ENCODE measurements at places on chromosomes 5 and 9.

DNA sequence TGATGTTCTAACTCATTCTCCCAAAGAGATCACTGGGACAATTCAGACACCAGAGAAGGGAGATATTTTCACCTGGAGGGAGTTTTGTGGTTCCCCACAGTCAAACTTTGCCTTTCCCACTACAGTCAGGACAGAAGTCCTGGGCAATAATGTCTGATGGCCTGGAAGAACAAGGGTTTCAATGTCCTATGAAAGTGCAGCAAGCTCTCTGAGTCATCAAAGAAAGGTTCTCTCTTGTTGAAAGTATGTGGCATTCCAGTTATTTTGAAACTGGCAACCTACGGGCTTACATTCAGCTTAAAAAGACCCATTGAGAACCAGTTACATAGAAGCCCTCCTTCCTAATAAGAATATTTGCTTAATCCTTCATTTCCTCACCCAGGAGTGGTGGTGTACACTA, 103.9 kb downstream of the INSYN2B start:
- no peak for DNase-seq

- DNase-seq = no peak
These were observed 136.3 kb downstream of the ENTREP1 start for GRCh38 chr9:69461103-69461887.

- DNase-seq = no peak
These were observed 16.5 kb downstream of the FGF18 start for GRCh38 chr5:171435908-171436307.

DNA sequence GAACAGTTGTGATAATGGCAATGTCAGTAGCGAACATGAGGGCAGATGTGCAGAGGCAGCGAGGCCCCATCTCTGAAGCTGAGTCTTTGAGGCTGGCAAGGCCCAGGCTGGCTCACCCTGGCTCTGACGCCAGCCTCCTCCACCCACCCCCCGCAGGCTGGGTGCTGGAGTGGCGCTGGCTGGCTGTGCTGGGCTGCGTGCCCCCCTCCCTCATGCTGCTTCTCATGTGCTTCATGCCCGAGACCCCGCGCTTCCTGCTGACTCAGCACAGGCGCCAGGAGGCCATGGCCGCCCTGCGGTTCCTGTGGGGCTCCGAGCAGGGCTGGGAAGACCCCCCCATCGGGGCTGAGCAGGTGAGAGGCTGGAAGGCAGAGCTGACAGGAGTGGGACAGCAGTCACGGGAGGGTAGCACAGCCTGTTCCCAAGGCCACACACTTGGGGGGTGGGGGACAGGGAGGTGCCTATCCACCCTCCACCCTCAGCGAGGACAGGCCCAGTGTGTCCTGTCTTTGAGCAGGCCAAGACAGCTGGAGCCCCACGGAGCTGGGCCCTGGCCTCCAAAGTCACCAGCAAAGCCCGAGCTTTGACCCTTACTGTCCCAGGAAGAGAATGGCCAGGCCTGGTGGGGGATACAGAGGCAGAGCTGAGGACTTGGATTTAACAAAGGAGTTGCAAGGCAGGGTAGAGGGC, 5.6 kb downstream of the SLC2A8 start:
- no peak for DNase-seq

DNA sequence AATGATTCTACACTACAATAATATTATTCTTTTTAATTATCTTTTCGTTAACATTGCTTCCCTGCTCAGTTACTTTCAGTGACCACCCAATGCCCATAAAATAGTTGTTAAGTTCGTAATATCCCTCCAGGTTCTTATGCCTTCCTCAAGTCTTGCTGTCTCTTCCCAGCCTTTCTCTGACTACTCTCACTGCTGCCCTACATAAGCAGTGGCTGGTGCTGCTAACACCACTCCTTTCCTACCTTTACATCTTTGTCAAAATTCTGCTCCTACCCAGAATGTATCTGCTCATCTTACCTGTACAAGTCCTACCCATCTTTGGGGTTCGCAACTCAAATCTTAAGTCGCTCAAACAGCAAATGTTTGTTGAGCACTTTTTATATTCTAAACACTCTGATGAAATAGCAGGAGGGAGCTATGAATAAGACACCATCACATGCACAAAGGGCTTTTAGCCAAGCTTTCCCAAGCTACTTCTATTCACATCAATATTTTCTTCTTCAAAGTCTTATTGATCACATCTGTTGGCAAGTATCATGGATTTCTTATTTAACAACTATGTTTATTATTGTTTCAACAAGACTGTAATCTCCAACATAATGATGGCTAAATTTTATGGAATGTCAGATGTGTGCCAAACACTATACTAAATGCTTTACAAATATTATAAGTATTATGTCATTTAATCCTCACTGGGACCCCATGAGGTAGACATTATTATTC, 29.5 kb downstream of the SLC25A46 start:
- DNase-seq = no peak

DNA sequence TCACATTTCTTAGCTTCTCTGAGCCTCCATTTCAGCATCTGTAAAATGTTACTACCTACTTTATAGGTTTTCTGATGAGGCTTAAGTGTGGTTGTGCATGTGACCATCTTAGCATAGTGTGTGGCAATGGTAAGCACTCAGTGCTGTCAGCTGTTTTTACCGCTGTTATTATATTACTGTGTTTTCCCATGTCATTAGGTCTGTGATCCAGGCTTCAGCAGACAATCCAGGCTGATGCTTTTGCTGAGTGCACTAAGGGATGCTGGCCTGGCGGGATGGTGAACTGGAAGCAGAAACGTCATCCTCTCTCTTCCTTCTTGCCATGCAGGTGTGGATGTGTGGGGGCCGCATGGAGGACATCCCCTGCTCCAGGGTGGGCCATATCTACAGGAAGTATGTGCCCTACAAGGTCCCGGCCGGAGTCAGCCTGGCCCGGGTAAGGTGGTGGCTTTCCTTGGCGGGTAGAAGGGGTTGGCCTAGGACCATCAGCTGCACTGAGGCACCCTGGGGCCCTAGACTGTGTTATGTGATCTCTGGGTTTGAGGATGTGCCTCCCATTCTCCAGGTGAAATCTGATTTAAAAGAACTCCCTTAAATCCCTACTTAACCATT, 41.9 kb upstream of the SAP30L start:
- DNase-seq = no peak

GRCh38 chr5:11047030-11047429, 286.0 kb upstream of the DAP start:
- DNase-seq = no peak

DNA sequence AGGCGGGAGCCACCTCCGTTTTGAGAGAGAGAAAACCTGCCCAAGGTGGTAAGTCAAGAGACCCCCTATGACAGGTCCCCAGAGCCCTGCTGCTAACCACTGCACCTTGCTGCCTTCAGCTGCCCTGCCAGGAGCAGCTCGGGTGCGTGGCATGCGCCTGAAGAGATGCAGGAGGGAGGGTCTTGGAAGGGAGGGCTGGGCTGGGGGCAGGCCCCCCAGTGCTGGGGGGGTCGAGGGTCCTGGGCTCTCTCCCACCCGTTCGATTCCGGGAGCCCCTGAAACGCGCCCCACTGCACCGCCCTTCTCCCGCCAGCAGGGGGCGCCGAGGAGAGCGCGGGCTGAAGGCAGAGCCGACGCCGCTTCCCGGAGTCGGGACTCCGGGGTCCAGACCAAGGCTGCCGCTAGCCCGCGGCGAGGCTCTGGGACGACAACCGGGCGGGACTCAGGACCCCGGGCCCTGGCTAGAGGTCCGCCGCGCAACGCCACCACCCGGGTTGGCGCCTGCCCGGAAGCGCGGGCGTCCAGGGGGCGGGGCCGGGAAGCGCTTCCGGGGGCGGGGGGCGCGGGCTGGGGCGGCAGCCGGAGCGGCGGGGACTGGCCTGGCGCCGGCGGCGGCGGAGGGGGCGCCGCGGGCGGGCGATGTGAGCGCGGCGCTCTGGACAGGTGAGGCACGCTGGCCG, at the start of gene ZBTB34:
Gene ZBTB34, plus strand, starts transcription at position 563 of the 680 bp plus-strand sequence. CDS start 18,761 bp downstream, outside the sequence.
- DNase-seq = peak; percentile 47

DNA sequence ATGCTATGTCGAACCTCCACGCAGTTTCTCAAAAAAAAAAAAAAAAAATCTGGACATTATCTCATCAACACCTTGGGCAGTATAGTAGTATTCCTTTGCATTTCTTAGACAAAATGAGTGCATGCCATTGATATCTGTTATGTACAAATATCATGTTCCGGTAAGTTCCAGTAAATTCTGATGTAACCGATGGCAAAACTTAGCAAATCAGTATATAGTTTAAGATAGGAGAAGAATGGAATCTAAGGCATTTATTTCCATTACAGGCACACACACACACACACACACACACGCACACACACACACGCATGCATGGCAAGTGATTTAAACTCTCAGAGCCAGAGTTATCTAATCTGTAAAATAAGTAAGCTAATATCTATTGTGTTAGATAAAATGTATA, 356.5 kb upstream of the TUSC1 start:
- no peak for DNase-seq

DNA sequence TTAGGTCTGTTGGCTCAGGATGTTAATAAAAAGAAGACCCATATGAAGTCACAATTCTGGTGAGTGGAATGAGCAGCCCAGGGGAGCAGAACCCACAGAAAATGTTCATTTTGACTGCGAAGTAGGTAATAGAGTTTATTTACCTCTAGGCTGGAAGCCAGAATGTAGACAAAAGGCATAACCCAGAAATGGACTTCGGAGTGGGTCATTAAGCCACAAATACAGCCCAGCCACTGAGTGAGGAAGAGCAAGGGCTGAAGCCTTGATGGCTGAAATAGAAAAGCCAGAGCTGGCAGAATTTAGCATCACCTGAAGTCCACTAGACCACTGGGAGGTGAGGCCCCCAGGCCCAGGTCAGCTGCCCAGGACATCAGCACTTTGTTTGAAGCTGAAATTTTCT, 168.0 kb downstream of the NXNL2 start:
- no peak for DNase-seq

GRCh38 chr9:81529556-81530193, 159.7 kb downstream of the TLE1 start:
- DNase-seq = no peak

GRCh38 chr5:107516452-107517184, 154.1 kb downstream of the EFNA5 start:
- DNase-seq = no peak

- no peak for DNase-seq
These were observed 38.9 kb upstream of the DAB2IP start for GRCh38 chr9:121612511-121612998.

- no peak for DNase-seq
These were observed 65.1 kb downstream of the WWC1 start for GRCh38 chr5:168356592-168356991.

DNA sequence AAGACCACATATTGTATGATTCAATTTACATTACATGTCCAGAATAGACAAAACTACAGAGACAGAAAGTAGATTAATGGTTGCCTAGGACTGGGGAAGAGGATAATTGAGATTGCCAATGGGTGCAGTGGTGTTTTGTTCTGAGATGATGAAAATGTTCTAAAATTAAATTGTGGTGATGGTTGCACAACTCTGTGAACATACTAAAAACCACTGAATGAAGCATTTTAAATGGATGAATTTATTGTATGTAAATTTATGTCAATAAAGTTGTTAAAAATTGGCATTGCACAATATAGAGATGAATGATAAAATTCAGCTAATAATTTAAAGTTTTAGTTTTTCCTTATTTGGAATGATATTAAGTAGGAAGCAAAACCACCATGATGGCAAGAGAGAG, 109.5 kb upstream of the NR4A3 start:
- no peak for DNase-seq

DNA sequence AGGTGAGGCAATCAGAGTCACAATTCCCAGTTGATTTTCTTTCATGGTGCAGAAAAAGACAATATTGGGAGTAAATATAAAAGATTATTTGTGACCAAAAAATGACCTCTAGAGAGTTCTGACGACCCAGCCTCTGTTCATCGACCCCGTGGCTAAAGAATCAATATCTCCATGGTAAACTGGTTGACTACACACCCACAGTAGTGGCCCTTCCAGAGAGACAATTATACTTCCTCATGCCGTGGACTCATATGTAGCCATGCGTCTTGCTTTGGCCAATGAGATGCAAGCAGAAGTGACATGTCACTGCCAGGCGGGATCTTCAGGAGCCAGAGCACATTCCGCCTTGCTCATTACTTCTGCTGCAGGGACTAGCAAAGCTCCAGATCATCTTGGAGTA, 163.3 kb upstream of the RAD23B start:
- DNase-seq = no peak

- no peak for DNase-seq
These were observed 116.9 kb upstream of the TRPC7 start for GRCh38 chr5:136482206-136482605.

GRCh38 chr5:78640662-78641474, 7.7 kb downstream of the LHFPL2 start:
- DNase-seq = no peak

- DNase-seq = no peak
These were observed 1758.1 kb downstream of the MAT2B start for GRCh38 chr5:165263536-165263935.

DNA sequence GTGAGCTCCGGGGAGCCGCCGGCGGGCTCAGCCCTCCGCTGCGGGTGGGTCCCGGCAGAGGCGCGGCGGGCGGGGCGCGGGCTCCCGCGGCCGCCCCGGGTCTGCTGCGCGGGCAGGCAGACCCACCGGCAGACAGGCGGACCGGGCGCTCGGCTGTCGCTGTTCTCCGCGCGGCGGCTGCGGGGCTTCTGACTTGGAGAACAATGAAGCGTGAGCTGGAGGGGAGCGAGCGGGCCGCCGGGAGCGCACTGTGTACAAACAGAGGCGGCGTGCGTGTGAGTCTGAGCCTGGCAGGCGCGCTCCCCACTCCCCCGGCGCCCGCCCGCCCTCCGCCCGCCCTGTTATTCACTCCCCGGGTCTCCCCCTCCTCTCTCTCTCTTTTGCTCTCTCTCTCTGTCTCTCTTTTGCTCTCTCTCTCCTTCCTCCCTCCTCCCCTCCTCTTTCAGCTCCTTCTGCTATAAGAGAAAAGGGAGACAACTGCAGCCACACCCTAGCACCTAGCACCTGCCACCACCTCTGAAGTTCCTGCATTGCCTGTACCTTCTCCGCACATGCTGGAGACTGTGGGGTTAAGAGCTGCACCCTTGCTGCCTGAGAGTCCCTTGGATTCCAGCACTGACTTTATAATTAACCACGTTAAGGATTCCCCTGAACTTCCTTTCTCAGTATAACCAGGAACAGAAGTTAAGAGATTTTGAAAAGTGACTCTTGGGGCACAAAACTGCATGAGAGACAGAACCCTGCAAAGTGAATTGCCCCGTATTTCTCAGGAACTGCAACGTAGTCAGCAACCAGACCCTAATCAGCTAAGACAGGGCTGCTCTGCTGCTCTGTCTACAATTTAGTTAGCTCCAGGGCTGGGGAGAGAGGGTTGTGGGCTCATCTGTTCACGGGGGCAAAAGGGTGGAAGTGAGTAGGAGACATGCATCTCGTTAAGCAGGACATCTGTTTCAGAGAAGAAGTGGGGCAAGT, at the start of gene EDIL3:
Gene EDIL3, minus strand, starts transcription at position 277 of the 972 bp plus-strand sequence. CDS start 506 bp downstream, outside the sequence.
- no peak for DNase-seq

GRCh38 chr5:109141222-109142200, 268.3 kb downstream of the PJA2 start:
- no peak for DNase-seq

Measured in stimulated activated CD8-positive, alpha-beta memory T cell treated with anti-CD3 and anti-CD28 coated beads, Interleukin-2, amount 100 ng/mL, for 48 hours (primary cell).